Stimulated activated effector memory CD8-positive, alpha-beta T cell treated with anti-CD3 and anti-CD28 coated beads, Interleukin-12 subunit alpha, Interleukin-12 subunit beta, amount 100 ng/mL, for 72 hours (primary cell): ENCODE measurements at places on chromosomes 4 and X.

DNA sequence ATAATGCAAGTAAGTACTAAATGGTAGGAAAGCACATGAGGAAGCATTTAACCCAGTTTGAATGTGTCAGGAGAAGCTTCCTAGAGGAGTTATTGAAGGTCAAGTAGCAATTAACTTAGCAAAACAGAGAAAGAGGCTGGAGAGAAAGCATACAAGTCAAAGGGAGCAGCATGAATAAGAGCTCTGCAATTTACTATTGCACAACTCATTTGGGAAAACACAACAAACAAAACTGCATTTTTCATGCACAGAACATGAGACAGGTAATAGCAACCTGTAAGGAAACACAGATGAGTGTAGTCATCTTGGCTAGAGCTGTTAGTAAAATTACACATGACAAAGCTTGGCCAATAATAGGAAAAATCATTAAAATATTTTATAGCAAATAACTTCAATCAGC lies 538.1 kb downstream of the PPP4R3C start:
- DNase-seq = no peak

DNA sequence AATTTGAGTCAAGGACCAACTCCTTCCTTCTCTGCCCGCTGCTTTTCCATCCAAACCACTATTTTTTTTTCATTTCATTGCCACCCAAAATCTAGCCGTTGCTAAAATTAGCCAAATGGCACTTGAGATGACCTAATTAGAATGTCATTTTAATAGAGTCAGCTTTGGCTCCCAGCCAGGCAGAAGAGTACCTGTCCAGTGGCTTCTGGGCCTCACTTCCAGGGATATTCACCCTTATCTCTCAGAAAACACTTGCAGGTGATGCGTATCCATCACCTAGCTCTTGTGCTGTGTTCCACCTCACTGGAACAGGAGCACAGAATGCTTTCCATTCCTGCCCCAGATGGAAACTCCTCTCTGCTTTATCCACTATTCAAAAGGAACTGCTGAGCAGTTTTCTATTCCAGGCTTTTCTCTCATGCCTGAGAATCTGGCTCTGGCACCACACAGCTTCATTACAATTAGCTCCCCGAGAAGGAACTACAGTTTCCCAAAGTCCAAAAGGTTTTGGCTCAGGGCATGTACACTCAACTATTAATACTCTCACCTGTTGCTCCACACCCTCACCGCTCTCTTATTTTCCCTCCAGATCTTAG lies 18.5 kb downstream of the MAGEA9B start:
- no peak for DNase-seq

DNA sequence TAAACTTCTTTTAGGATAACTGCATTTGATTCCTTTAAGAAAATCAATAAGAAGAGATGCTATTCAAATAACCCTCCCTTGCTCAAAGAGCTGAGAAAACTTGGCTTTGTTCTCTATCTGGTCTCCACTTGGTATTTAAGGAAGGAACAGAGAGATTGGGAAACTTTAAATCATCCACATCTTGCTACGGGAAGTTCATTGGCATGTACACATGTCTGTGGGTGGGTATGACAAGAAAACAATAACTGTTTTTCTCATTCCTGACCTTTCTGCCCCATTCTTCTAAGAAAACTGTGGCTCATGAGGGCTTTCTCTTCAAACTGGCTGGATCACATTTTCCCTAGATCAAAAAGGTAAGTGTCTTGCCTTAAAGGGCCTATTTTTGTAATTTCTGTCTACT lies 6.0 kb downstream of the SEL1L3 start:
- DNase-seq = no peak

DNA sequence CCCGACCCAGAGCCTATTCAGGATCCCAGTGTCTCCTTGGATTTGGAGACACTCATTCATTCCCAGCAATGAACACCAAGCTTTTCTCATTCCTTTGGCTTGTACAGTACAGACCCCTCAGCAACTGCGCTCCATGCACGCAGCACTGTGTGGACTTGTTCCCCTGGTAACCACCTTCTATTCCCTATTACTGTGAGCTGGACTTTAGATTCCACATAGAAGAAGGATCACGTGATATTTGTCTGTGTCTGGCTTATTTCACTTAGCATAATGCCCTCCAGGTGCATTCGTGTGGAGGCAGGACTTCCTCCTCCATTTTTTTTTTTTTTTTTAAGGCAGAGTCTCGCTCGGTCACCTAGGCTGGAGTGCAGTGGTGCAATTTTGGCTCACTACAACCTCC lies 106.4 kb downstream of the PHKA2 start:
- DNase-seq = no peak

DNA sequence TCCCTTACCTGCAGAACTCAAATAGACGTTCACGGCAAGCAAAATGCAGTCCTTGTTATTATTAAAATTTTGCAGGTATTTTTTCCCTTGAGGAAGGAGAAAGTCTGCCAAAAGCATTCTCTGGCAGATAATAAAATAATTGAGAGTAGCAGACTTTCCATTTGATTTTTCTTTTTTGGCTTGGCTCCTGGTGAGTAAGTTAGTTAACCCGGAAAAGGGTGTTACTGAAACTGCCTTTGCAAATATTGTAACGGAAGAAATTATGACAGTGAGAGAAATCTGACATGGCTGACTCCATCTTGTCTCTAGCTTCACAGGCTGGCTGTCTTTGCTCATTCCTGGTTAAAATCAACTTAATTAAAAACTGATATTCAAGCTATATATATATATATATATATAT lies 100.5 kb downstream of the GPR143 start:
- DNase-seq = no peak

GRCh38 chrX:20857746-20858145 lies 516.5 kb upstream of the CNKSR2 start:
- DNase-seq = no peak

GRCh38 chr4:7782783-7783182 lies 156.9 kb downstream of the AFAP1 start:
- DNase-seq = no peak

DNA sequence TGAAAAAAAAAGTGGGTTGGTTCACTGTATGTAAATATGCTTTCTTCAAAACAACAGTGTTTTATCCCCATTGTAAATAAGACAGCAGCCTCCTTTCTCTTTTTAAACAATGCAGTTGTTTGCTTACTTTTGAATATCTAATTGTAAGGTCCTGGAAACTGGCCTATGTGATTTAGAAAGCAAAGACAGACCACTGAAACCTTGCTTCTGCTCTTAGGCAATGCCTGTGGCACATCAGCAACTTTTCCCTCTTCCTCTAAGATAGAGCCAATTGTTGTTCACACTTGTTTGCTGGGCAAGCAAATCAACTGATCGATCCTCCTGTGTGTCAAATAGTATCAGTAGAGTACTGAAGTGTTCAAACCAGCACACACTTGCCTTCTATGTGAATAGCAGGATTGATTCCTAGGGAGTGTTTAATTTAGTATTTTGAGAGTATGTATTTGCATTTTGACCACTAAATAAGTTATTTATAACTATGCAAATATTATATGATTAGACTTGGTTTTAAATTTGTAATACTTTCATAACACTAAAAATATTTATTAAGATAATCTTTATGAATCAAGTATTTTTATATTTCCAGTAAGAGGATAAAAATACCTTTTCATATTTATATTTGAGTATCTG lies 55.4 kb upstream of the GRPR start:
- DNase-seq = no peak

- no peak for DNase-seq
Measured at GRCh38 chrX:2342281-2342688, 158.5 kb downstream of the DHRSX start.

DNA sequence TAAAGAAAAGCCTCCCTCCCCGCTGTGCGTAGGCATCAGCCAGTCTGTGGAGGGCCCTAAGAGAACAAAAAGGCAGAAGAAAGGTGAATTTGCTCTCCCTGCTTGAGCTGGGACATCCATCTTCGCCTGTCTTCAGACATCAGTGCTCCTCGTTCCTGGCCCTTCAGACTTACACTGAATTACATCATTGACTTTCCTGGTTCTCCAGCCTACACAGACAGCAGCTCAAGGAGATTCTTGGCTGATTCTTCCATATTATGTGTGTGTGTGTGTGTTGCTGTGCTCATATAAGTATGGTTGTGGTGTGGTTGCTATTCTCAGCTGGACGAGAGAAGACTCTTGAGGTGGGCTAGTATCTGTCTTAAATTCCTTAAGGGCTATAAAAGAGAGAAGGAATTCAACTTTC lies 35.5 kb upstream of the CD99L2 start:
- DNase-seq = no peak

- DNase-seq = no peak
Measured at GRCh38 chr4:185390941-185391340, 4.8 kb downstream of the LRP2BP start.

GRCh38 chrX:106894978-106895452 lies 8.1 kb downstream of the RIPPLY1 start:
- DNase-seq = no peak

- DNase-seq = no peak
Measured at GRCh38 chrX:7815166-7815805, 27.7 kb upstream of the VCX start.

GRCh38 chr4:25174674-25175073 lies 14.4 kb upstream of the SEPSECS start:
- DNase-seq = no peak

DNA sequence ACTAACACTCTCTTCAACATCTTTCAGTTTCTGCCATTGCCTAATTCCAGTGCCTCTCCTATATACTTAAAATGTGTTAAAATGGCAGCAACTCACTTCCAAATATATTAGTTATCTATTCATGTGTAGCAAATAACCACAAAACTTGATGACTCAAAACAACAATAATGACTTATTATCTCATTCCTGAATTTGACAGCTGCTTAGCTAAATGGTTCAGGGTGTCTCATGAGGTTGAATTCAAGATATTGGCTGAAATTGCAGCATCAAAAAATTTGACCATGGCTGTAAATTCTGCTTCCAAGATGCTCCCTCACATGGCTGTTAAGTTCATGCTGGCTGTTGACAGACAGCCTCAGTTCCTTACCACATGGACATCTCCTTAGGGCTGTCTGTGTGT lies 25.3 kb downstream of the PITX2 start:
- DNase-seq = no peak

DNA sequence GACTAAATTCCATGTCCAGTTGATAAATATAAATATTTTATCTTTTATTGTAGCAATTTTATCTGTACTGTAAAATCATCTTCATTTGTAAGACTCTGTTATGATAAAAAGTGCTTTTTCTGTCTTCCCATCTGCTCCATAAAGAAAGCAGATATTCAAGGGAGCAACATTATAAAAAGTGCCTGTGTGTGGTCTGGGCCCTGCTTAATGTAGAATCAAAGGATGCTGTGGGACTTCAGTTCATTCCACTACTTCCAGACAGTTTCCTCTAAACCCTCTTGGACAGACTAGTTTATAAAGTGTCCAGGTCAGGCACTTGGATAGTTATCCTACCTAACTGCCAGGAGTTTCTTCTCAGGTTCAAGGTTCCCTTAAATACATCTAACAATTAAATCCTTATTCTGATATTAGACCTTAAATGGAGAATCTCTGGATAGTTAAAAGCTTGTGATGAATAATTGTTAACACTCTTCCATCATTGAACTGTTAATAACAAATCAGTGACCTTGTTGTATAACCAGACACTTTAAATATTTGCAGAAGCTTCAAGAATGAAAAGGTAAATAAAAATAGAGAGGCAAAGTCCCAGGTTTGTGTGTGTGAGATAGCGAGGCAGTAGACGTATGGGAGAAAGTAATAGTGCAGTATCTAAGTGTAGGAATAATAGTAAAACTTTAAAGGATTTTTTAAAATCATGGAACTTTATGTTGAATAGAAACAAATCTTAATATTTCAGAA lies 237.5 kb upstream of the CTSO start:
- no peak for DNase-seq

- no peak for DNase-seq
Measured at GRCh38 chrX:47194194-47194787, 662 bp downstream of the UBA1 start.

GRCh38 chr4:2060611-2061185 lies 1.6 kb downstream of the NAT8L start:
- DNase-seq = no peak

DNA sequence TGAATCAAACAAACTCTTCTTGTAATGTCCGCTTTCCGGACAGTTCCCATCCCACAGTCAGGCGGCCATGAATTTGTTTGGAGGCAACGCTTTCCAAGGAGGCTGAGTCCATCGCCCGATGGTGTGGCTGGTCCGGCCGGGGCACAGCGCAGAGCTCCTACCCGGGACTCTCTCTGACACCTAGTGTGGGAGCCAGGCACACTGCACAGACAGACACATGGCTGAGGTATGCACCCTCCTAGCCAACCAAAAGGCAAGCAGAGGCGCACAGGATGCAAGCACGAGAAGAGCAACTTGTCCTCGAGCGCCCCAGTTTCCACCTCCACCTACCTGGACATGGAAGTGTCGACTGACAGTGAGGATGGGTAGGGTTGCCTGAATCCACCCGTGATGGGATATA lies 87.5 kb downstream of the LEF1 start:
- no peak for DNase-seq

- no peak for DNase-seq
Measured at GRCh38 chr4:145656156-145656555, 23.8 kb upstream of the C4orf51 start.

DNA sequence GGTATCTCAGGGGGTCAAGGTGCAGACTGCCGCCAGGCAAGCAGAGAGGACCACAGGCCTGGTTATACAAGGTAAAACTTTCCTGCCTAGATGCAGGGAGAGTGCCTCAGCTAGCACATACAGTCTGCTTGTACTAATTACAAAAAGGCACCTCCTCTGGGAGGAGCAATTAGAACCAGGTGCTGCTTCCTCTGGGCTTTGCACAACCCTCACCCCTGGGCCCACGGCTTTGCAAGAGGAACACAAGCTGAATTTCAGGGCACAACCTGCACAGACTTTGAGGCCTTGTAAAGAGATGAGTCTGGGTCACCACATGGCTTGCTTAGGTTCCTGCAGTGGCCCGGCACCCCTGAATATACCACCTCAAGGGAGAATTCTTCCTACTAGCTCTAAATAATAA lies 9.2 kb upstream of the CITED1 start:
- DNase-seq = no peak

DNA sequence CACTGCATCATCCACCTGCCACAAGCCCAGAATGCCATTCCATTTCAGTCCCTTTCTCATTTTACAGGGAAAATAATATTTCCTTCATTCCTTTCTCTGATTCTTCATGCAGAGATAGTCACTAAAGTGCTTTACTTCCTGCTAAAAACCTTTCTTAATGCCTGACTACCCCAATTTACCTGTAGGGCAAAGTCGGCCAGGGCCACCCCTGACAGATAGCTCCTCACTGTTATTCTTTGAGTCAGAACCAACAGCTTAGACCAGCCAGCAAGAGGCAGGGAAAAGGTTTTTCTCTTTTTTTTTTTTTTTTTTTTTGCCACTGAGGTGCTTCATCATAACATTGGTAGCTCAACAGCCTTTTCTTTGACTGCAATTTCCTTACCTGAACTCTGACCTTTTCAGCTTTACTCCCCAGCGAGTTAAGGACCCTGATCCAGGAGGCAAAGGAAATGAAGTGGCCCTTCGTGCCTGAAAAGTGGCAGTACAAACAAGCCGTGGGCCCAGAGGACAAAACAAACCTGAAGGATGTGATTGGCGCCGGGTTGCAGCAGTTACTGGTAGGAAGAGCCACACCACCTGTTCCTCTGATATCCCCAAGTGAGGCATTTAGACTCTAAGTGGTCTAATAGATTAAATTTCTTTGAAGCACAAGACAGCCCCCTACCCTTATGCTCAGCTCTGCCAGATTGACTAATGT lies 85.0 kb downstream of the ALPK1 start:
- DNase-seq = no peak
